ENCODE measurements at places on chromosomes 7 and 10.

DNA sequence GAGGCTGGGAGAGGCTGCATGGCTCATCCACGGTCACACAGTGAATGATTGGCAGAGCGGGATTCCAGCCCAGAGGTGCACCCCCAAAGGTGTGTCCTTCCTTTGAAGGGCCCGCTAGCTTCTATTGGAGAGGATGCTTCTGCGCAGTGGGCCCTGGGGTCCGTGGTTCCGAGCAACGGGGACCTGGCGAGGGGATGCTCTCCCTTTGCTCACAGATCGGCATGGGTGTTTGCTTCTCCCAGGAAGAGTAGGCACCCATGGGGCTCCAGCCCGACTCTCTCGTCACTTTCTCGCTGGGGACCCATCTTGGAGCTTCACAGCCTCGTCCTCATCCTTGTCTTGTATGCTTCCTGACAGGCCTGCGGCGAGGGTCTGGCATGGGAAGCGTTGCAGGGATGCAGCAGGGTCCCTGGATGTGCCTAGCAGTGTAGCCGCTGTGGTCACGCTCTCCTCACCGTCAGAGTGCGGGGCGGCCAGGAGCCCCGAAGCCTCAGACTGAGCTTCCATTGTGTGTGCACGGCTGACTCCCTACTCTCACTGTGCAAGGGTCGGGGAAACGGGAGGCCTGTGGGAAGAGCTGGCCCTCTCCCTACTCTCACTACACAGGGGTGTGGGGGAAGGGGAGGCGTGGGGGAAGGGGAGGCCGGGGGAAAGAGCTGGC is 538.5 kb upstream of the FOXK1 start:
- DNase-seq: no peak

DNA sequence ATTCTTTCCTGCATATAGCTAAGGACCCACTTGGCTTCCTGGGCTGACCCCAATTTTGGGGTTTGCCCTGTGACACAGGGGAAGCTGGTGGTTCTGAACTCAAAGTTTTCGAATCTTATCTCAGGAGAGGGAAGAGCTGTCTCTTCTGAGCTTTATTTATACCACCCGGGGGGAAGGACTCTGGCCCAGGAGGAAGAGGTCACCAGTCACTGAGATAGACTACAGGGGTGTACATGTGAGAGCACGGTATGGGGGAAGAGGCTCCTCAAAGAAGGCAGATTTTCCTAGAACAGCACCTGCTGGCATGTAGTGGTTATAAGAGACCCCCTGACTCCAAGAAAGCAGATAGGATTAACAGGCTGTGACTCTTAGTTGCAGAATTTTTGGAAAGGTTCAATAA is 101.8 kb upstream of the ELMO1 start:
- DNase-seq: no peak

GRCh38 chr10:128316925-128317324 is 190.7 kb upstream of the MKI67 start:
- DNase-seq: no peak

DNA sequence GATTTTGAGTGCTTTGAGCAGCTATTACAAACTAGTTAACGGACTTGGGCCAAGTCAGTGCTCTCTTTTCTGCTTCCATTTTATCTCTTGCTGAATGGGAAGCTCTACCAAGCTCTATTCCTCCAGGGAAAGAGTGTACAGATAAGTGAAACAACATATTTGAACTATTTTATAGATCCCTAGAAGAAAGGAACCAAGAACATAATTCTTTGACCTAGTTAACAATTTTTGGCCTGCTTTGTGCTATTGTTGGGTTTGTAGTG is 244.8 kb downstream of the PRKG1 start:
- no peak for DNase-seq

- DNase-seq: no peak
Measured at GRCh38 chr7:35734001-35734483, 39.1 kb upstream of the HERPUD2 start.

- DNase-seq: no peak
Measured at GRCh38 chr10:31972519-31973041, 43.9 kb upstream of the ARHGAP12 start.

GRCh38 chr10:118800920-118801319 is 46.1 kb upstream of the CACUL1 start:
- DNase-seq: no peak

GRCh38 chr7:81707196-81707595 is 62.7 kb downstream of the HGF start:
- no peak for DNase-seq

DNA sequence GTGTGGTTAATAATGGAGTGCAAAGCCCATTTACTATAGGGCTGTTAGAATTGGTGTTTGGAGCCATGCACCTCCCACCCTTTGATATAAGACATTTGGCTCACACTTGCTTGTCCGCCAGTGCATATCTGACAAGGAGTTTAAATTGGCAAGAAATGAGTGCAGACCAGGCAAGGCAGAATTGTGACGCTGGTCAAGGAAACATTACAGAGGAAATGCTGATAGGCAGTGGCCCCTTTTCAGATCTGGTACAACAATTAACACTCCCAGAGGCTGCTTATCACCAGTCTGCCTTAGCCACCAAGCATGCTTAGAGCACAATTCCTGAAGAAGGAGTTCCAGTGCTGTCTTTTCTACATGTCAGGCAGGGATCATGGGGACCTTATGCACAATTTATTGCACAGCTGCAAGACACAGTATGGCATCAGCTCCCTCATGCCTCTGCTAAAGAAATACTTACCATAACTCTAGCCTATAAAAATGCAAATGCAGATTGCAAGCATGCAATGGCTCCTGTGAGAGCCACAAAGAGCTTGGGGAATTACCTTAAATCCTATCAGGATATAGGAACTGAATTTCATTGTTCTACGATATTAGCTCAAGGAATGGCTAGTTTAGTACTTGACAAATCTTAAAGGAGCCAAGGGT is 35.2 kb downstream of the OR13A1 start:
- no peak for DNase-seq

DNA sequence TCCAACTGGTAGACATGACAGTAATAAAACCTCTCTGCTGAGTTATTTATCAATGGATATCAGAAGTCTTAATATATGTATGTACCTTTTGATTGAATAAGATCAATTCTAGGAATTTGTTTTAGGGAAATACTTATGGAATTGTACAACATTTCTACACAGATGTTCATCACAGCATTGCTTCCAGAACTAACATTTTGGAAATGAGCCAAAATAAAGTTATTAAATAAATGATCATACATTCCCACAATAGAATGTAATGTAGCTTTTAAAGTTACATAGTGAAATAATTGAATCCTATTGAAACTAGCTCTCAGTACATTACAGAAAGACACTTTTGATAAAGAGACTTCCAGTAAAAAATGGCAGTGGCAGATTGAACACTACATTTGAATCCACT is 481.6 kb upstream of the LRRN3 start:
- no peak for DNase-seq

DNA sequence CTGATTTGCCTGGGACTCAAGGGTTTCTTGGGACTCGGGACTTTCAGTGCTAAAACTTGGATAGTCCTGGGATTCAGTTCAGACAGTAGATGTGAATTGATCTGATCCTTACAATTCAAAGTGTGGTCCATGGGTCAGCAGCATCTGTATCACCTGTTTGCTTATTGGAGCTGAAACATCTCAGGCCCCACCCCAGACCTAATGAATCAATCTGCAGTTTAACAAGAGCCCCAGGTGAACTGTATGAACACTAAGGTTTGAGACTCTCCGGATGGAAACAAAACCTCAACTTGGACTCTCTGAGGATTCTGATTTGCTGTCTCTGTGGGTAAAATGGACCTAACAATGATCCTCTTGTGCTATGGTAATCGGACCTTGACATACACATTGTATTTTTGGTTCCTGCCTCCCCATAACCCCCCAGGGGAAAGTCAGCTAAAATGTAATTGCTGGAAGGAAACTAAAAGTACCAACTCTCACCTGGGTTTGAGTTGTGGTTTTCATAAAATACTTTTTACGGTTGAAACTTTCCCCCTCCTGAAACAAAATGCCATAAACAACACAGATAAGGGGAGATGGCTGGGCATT is 11.7 kb downstream of the CYP26A1 start:
- DNase-seq: no peak

- DNase-seq: no peak
Measured at GRCh38 chr7:82044497-82045080, 274.7 kb upstream of the HGF start.

DNA sequence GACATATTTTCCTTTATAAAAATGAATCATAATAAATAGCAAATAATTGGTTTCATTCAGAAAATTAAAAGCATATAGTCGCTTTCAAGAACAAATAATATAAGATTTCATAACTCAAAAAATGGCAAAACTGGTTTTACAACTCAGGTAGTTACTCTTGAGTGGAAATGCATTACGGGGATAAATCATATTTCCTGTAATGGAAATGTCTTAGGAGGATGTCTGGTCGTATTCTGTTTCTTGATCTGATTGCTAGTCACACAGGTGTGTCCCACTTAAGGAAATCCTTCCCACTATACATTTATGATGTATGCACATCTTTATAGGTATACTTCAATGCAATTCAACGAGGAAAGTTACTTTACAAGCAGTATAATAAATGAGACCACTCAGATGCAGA is 20.7 kb downstream of the NRAP start:
- DNase-seq: no peak

Data from stimulated activated CD4-positive, alpha-beta T cell treated with anti-CD3 and anti-CD28 coated beads, Interleukin-12 subunit alpha, Interleukin-12 subunit beta, amount 100 ng/mL, for 4 hours (primary cell).